ENCODE measurements at places on chromosomes 4 and X.

GRCh38 chr4:149211876-149212275, 603.8 kb downstream of the IQCM start:
- DNase-seq = no peak

- DNase-seq = no peak
Measured at GRCh38 chr4:129264008-129264657, 168.2 kb downstream of the C4orf33 start.

DNA sequence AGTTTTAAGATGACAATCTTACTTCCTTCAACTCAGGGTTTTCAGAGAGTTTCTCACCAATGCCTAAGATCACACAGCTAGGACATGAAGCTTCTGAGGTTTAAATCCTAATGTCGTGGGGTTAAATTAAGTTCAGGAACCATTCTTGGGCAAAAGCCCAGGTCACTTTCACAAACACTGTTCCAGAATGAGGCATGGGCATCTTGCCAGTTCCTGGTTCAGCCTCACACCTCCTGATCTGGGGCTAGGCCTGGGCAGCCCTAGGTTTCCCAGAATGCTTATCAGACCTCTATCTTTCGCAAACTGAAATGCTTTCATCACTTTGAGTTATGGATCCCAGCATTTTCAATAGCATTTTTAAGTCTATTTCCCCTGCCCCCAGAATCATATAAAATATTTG, 224.8 kb upstream of the EDA2R start:
- DNase-seq = no peak

GRCh38 chr4:37909332-37910090, 18.6 kb downstream of the TBC1D1 start:
- peak; percentile 28 for DNase-seq

DNA sequence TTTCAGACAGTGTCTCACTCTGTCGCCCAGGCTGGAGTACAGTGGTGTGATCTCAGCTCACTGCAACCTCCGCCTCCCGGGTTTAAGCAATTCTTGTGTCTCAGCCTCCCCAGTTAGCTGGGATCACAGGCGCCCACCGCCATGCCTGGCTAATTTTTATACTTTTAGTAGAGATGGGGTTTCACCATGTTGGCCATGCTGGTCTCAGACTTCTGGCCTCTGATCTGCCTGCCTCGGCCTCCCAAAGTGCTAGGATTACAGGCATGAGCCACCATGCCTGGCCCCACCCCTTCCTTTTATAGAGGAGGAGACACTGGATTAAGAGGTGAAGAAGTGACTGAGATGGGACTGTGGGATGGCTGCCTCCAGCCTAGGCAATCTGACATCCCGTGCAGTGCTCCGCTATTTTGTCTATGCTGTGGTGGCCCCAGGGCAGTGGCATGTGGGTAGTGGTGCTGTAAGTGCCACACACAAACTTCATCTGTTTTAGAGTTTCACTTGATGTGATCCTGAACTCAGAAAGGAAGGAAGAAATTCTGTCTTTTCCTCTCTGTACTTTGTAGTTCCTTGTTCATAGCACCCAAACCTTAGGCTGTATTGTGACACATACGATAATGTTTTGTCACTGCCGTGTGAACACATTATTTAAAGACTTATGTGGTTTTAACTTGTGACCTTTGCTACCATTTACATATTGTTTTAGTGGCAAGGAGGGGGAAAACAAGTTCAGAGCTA, 48.9 kb downstream of the FNIP2 start:
- no peak for DNase-seq

GRCh38 chr4:83503974-83504373, 19.1 kb upstream of the ABRAXAS1 start:
- no peak for DNase-seq

- no peak for DNase-seq
Measured at GRCh38 chr4:56650262-56651055, 30.6 kb downstream of the HOPX start.

- DNase-seq = no peak
Measured at GRCh38 chr4:6198768-6199421, 1.5 kb downstream of the JAKMIP1 start.

- DNase-seq = no peak
Measured at GRCh38 chrX:16664626-16665025, 14.7 kb downstream of the S100G start.

- DNase-seq = peak; percentile 5
Measured at GRCh38 chr4:15270201-15270600, 157.6 kb upstream of the C1QTNF7 start.

GRCh38 chr4:147576084-147576483, 41.1 kb upstream of the TMEM184C start:
- no peak for DNase-seq

DNA sequence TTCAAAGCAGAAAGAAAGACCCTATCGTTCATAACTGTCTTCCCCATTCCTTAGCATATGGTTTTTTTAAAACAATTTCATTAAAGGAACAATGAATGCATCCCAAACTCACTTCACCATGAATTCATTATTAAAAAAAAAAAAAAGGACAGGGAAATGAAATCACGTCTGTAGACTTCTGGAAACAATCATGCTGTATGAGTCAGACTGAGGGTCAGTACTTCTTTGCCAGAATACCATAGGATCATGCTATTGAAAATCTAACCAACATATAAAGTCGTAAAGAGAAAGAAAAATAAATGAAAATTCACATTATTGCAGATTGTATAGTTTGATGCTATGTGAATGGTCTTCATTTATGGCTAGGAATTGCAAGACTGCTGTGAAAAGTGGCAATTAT, 144.4 kb downstream of the PCDH18 start:
- DNase-seq = no peak

DNA sequence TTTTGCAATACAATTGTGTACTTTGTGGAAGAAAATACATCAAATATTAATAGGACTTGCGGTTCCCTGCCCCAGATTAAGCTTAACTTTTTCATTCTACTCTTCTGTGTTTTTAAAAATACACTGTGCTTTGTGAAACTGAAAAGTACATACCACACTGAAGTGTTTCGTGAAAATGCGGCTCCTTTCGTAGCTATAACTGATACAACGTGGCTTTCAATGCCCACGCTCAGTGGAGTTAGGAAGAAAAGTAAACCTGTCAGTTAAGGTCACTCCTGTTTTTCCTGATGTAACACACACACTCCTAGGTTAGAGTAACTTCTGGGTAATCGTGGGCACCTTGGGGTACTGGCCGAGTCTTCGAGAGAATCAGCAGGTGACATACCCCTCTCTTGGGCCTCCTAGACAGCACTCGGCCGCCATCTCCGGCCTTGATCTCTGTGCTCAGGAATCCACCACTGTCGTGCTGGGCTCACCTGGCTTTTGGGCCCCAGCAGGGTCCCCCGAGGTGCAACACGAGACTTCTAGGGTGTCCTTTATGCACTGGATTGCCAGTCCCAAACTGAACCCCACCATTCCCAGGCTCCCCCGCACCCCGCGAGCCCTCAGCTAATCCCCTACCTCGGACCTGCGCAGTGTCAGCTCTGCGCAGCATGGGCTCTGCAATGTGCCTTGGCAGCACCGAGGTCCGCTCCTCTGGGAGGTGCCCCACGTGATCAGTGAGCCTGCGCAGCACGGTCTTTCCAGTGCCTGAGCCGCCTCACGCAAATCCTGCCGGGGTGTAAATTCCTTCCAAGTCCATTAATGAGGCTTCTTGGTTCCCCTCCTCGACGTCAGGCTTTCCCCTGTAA, 162.6 kb upstream of the INTU start:
- no peak for DNase-seq

DNA sequence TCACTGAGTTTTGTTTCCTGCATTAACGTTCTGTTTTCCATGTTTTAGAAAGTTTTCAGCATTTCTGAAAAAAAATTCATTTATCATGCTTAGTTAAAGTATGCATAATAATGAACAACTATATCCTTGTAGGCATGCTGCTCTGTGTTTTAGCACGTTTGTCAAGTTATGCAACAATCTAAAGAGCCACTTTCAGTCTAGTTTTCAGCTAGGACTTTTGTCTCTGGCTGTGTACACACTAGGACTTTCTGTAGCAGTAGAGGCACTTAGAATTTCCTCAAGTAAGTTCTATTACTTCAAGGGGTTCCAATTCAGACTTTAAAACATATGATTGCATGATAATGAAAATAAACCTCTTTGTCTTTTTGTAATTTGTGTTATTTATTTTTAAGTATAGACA, 12.4 kb downstream of the DCAF8L1 start:
- DNase-seq = no peak

- no peak for DNase-seq
Measured at GRCh38 chr4:62717154-62717553, 1517.0 kb downstream of the ADGRL3 start.

- no peak for DNase-seq
Measured at GRCh38 chr4:71498002-71498401, 159.2 kb downstream of the SLC4A4 start.

GRCh38 chr4:10343656-10344055, 113.6 kb downstream of the ZNF518B start:
- peak; percentile 54 for DNase-seq

GRCh38 chr4:169117591-169118081, 107.6 kb upstream of the CBR4 start:
- peak; percentile 51 for DNase-seq

GRCh38 chr4:4752576-4753401, 106.7 kb upstream of the MSX1 start:
- DNase-seq = no peak

GRCh38 chr4:48180234-48180633, 46.2 kb upstream of the TXK start:
- no peak for DNase-seq

DNA sequence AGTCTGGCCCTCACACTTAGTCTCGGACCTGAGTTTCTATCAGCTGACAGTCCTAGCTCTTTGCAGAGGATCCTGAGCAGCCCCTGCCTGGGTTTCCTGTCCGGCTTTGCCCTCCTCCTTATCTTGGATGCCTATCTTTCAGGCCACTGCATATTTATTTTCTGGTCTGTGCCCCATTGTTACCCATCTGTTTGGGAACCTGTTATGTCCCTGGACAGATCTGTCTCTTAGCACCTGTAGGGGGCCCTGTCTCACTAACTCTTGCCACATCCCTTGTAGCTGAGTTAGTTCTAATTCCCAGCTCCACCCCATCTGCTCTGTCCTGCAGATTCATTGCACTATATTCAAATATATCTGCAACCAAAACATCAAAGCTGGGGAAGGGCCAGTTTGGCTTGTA, 514.9 kb upstream of the LCORL start:
- DNase-seq = no peak

GRCh38 chr4:82282875-82283274, 90.9 kb downstream of the HNRNPD start:
- DNase-seq = no peak

DNA sequence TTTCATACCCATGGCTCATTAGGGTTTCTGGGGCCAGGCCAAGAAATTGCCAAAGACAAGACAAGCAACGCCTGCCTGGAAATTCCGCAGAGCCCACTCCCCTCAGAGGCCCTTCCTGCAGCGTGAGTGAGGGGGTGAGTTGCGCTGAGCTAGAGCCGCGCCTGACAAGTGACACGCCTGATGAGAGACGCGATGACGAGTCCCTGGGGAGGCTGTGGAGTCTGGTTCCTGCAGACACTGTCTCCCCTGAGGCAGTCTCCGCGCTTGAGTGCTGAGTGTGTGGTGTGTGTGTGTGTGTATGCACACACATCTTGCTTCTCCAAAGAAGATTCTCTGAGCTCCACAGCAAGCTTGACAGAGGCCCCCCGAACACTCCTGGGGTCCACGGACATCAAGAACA, 269.8 kb downstream of the BCOR start:
- DNase-seq = no peak

GRCh38 chrX:2474280-2474962, 26.4 kb downstream of the DHRSX start:
- DNase-seq = no peak

DNA sequence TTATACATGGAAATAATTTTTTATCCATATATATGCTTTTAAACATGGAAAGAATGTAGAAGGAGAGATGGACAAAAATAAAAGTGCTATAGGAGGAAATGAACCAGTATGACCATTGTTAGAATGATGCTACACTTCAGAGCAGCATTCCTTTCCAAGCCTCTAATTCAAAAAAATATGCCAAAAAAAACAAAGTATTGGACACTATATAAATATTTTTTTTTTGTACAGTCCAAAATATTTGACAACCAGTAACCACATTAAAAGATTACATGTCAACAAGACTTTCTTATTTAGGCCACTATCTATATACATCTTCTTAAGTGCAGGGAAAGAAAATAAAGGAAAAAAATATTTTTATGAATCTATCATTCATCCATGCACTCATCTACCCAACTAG, 198.6 kb downstream of the LRBA start:
- DNase-seq = no peak

GRCh38 chrX:150164971-150165600, 198.0 kb upstream of the MAMLD1 start:
- DNase-seq = no peak

GRCh38 chr4:94635177-94635576, 122.6 kb upstream of the BMPR1B start:
- no peak for DNase-seq

Measured in myocyte (in vitro differentiated cells).